A549 (cell line): ENCODE measurements at places on chromosomes 3 and 15.
A peak's percentile ranks its signal among the peaks of the same experiment; 100 is the strongest.

GRCh38 chr3:113532698-113533533 is 561 bp downstream of the SIDT1 start:
- peak; percentile 20 for DNase-seq

DNA sequence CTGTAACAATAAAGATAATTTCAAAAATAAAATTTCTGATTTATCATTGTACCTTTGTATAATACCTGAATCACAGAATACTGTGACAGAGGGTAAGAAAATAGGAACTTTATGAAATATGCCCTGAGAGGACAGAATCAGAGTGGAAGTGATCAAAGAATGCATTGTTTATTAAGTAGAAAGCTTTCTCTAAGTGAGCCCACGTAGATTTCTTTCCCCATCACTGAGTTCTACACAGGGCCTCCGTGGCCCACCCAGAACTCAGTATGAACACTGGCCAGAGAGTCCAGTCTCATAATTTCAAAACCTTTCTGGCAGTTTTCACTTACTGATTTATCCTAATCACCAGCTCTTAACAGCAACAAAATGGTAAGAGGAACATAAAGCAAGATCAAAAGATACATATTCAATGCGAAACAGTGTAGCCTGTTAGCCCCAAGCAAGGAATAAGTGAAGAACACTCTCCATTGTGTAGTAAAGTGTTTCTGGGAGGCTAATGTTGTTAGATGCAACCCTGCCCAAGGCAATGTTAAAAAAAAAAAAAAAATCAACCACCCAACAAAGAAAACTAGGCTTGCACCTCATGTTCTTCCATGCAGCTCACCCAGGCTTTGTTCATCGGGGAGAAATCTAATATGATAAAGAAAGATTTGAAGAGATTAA is 341.3 kb downstream of the LSAMP start:
- no peak for DNase-seq

- no peak for DNase-seq
Measured at GRCh38 chr3:67073812-67074211, 75.7 kb downstream of the KBTBD8 start.

- DNase-seq: peak; percentile 50
Measured at GRCh38 chr3:50269977-50270413, 1.0 kb downstream of the SEMA3B start.

DNA sequence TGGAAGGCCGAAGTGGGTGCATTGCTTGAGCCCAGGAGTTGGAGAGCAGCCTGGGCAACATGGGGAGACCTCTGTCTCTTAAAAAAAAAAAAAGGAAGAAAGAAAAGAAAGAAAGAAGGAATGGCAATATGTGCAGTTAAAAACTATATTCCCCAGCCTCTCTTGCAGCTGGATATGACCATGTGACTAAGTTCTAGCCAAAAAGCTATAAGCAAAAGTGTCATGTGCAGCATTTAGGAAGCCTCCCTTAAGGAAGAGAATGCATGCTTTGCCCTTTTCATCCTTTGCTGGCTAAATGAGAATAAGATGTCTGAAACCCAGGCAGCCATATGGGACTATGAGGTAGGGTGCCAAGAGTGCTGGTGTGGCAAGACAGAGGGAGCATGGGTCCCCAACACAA is 21.8 kb downstream of the CYP19A1 start:
- no peak for DNase-seq

- DNase-seq: no peak
Measured at GRCh38 chr3:61562721-61563312, 1.4 kb downstream of the PTPRG start.

DNA sequence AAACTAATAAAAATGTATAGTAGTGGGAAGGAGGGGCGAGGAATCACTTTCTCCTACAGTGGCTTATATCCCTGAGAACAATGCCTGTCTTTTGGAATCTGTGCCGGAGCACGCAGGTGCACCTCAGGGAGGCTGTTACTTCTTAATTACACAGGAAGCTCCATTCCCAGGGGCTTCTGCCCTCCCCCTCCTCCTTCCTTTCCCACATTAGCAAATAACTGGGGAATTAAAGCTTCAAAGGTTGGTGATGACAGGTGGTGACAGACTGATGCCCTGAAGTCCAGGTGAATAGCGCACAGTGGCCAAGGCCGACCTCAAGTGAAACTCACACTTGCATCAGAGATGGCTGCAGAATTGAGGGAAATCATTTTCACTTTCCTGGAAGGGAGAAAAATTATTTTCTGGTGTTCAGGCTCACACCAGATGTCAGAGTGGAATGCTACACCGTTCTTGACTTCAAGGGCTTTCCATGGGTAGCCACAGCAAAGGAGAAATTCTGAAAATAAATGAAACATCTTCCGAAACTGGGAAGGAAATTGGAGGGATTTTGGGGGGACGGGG is 3.7 kb downstream of the GRAMD2A start:
- no peak for DNase-seq

- no peak for DNase-seq
Measured at GRCh38 chr3:102024270-102024904, 175.1 kb downstream of the NFKBIZ start.

DNA sequence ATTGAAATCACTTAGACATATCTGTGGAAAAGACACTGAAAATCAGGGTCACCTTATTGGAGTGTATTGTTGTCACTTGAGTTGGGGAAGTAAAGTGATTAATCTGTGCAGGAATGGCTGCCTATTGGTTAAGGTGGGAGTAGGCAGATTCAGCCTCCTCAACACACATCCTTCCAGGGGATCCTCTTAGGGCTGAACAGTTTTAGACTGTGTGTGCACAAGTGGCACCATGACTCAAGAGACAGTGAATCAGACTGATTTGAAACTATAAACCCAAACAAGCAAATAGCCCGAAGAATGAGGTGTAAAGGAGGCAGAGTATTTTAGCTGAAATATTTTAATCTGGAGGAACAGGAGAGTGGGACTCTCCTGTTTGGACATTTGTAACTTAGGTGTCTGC is 4.9 kb downstream of the ABHD17C start:
- no peak for DNase-seq

DNA sequence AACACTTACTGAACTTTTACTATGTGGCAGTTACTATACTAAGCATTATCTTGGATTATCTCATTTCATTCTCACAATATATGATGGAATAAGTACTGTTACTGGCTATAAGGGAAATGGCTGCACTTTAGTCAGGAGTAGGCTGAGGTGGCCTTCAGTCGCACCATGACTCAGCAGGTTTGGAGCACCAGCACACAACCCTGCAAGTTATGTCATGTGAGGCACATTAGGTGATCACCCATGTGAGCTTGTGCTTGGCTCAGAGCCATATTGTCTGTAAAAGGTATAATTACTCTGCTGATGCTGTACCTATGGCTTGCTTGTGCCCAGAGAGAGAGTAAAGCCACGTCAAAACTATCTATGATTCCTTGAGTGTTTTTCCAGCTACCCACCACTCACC is 54.1 kb upstream of the TIPARP start:
- DNase-seq: no peak

DNA sequence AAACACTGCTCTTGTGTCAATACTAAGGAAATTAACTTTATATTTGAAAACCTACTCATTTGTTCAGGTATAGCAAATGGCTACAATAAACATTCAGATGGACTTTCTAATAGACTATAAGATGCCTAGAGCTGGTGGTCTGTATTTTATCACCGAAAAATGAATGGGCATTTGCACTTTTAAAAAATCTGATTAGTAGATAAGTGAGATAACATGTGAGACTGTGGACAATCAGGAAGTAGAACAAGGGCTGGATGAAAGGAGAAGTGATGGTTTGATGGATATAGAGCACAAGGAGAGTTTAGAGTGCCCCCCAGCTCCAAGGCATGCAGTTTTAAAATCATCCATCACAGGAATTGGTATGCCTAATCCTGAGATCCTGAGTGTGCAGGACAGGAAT is 308.4 kb upstream of the RARB start:
- no peak for DNase-seq

DNA sequence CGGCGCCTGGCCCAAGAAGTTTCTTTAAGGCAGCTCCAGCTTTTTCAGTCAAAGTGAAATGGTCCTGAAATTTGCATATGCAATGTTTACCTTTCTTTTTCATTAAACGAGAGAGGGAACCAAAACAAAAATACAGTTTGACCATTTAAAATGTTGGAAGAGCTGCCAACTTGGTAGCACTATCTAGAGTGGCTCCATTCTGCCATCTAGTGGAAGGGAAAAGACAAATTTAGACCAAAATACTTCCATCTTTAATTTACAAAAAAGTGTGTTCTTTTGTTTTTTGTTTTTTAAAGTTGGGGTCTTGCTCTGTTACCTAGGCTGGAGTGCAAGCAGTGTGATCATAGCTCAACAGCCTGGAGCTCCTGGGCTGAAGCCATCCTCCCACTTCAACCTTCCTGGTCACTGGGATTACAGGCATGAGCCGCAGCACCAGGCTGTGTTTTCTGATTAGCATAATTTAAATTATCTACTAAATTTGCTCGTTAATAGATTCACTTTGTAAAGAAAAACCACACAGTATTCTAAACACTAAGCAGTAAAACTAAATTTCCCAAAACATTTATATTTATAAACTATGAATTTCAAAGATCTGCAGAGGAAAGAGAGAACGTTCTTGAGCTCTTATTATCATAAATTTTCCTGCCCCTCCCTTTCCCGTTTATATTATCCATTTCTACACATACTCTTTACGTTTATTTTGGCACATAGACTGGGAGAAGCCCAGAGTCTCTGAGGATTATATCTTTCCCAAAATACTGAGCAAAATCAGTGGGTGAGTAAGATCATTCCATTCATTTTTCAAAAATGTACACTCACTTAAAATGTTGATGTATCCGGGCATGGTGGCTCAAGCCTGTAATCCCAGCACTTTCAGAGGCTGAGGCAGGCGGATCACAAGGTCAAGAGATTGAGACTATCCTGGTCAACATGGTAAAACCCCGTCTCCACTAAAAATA is 15.4 kb upstream of the RFC4 start:
- peak; percentile 56 for DNase-seq

- no peak for DNase-seq
Measured at GRCh38 chr3:182052757-182053156, 341.0 kb downstream of the SOX2 start.

DNA sequence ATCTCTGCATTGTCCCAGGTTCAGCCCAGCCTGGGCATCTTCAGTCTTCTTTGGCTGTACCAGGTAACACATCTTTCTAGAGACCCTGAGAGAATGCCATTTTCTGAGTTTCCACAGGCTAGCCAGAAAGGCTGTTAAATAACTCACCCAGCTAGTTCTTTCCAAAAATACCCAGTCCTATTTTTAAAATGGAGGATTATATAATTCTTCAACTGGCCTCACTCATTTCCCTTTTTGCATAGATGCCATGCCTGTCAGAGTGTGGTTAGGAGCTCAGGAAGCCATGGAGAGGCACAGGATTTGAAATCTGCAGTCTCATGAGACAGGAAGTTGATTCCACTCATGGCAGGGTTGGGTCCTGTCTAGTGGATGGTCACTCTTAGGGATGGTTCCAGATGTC is 39.8 kb downstream of the CEMIP start:
- no peak for DNase-seq

DNA sequence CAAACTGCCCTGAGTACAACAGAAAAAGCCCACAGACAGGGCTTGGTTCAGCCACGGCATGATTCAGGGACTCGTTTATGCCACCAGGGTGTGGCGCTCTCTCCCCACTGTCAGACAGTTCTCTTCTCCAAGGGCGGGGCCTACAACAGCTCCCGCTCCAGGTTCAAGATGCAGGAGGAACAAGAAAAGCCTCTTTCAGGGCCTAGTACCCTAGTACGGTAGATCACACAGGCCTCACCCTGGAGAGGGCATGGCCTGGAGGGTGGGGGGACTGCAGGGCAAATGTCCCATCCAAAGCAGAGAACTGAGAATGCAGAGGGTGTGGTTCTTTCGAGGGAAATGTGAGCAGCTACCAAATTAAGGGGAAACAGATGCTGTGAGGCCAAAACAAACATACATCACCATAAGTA is 12.0 kb downstream of the MESD start:
- peak; percentile 68 for DNase-seq

- DNase-seq: no peak
Measured at GRCh38 chr3:50494126-50494525, 9.3 kb downstream of the CACNA2D2 start.

GRCh38 chr3:136755192-136755591 is 3.0 kb upstream of the STAG1 start:
- no peak for DNase-seq

- no peak for DNase-seq
Measured at GRCh38 chr15:69782139-69782658, 315.5 kb downstream of the TLE3 start.

DNA sequence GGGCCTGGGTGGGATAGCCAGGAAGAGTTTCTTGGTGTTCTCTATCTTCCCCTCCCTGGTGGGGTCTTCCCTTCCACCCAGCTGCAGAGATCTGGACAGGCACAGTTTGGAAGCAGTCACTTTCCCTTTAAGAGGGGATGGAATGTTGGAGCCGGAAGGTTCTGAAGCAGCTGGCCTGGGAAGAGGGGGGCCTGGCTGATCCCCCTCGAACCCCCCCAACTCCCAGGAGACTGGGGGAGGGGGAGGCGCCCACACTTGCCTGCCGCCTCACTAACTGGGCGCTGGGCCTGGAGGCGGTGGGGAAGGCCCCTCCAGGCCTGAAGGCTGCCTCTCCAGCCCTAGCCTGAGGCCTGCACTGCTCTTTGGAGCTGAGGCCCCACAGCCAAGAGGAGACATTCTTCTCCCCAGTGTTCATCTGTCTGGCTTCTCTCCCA is 1.4 kb downstream of the DVL3 start:
- no peak for DNase-seq

GRCh38 chr15:86553108-86553507 is 473.4 kb downstream of the AGBL1 start:
- DNase-seq: no peak

GRCh38 chr3:157297328-157297915 is 137.5 kb upstream of the CCNL1 start:
- no peak for DNase-seq

GRCh38 chr3:35320646-35321407 is 318.5 kb upstream of the ARPP21 start:
- no peak for DNase-seq

DNA sequence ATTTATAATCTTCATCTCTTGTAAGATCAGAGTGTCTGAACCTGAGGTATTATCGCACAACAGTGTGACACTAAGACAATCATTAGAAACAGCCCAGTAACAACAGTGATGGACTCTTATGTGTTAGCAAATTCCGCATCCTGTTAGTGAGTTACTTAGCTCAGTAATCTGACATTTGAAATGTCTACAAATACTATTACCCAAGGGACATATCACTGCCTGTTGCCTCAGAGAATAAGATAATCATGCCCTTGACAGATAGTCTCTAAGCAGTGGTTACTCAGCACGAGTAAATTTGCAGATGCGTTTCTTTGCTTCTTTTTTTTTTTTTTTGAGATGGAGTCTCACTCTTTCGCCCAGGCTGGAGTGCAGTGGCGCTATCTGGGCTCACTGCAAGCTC is 13.4 kb upstream of the RTP1 start:
- DNase-seq: no peak

- no peak for DNase-seq
Measured at GRCh38 chr3:127542441-127542952, 48.0 kb downstream of the TPRA1 start.

- no peak for DNase-seq
Measured at GRCh38 chr3:123971406-123971805, 10.4 kb upstream of the CCDC14 start.

DNA sequence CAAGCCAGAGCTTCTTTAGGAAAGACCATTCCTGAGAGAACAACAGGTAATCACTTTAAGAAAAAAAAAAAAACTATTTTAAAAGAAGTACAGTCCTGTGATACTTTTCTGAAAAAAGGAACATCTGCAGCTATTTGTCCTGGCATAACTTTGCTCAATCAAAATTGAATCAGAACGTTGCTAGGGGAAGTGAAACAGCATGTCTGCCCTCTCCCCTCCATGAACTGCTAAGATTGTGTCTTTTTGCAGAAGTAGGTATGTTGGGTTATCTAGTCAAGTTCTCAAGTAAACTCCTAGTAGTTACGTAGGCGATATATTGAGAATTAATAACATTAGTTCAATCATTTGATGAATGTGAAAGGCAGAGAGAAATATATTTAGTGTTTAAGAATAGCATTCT is 1013.3 kb downstream of the TUSC7 start:
- DNase-seq: no peak
